ENCODE measurements at places on chromosomes 16 and 17. TPM values are rescaled to one million over a fixed set of nuclear protein-coding genes. Genes with fewer than 3 reads are reported as not detected.

The FAM171A2 gene
- 0.08 TPM for polyA plus RNA-seq

The TMEM238L gene
- 0.65 TPM for polyA plus RNA-seq

The KPNB1 gene
- 25.7 TPM for polyA plus RNA-seq

The NPW gene
- not detected for polyA plus RNA-seq

The NOXO1 gene
- not detected for polyA plus RNA-seq

The CNGB1 gene
- not detected for polyA plus RNA-seq

The RASL10B gene
- not detected for polyA plus RNA-seq

The MT1H gene
- not detected for polyA plus RNA-seq

The BOLA2 gene
- polyA plus RNA-seq: 33.3 TPM

The WDR81 gene
- 9.2 TPM for polyA plus RNA-seq

The CMTM1 gene
- 0.48 TPM for polyA plus RNA-seq

The CIAO2B gene
- 110 TPM for polyA plus RNA-seq

The CES5A gene
- not detected for polyA plus RNA-seq

The INTS2 gene
- polyA plus RNA-seq: 3.3 TPM

The NOD2 gene
- polyA plus RNA-seq: not detected

The DNAI2 gene
- polyA plus RNA-seq: 0.11 TPM

The PRR14 gene
- 13.3 TPM for polyA plus RNA-seq

The BCO1 gene
- polyA plus RNA-seq: not detected

The PPY gene
- polyA plus RNA-seq: not detected

The PIK3R6 gene
- not detected for polyA plus RNA-seq

The CCL17 gene
- polyA plus RNA-seq: not detected

The TMC8 gene
- polyA plus RNA-seq: 72.9 TPM

The PPM1E gene
- polyA plus RNA-seq: not detected

The SLFN13 gene
- polyA plus RNA-seq: 9.5 TPM

The IRX5 gene
- not detected for polyA plus RNA-seq

The MT3 gene
- polyA plus RNA-seq: 19.2 TPM

The SOX9 gene
- polyA plus RNA-seq: not detected

The KRTAP3-2 gene
- polyA plus RNA-seq: not detected

The NAE1 gene
- 107 TPM for polyA plus RNA-seq

The PYY gene
- polyA plus RNA-seq: not detected

The MARCHF10 gene
- 0.64 TPM for polyA plus RNA-seq

The KRT24 gene
- not detected for polyA plus RNA-seq

The HBZ gene
- not detected for polyA plus RNA-seq

The KRTAP2-2 gene
- not detected for polyA plus RNA-seq

The KRT33B gene
- polyA plus RNA-seq: not detected

The CES4A gene
- 2.4 TPM for polyA plus RNA-seq

The CAVIN1 gene
- polyA plus RNA-seq: 0.03 TPM

The ANKFN1 gene
- polyA plus RNA-seq: not detected

The SLC7A6 gene
- polyA plus RNA-seq: 19.2 TPM
